ENCODE measurements at places on chromosomes 1 and 21. TPM values are rescaled to one million over a fixed set of nuclear protein-coding genes. Genes with fewer than 3 reads are reported as not detected.

Gene INTS7
- 17.1 TPM for total RNA-seq

Gene ALPL
- total RNA-seq = 123 TPM

DNA sequence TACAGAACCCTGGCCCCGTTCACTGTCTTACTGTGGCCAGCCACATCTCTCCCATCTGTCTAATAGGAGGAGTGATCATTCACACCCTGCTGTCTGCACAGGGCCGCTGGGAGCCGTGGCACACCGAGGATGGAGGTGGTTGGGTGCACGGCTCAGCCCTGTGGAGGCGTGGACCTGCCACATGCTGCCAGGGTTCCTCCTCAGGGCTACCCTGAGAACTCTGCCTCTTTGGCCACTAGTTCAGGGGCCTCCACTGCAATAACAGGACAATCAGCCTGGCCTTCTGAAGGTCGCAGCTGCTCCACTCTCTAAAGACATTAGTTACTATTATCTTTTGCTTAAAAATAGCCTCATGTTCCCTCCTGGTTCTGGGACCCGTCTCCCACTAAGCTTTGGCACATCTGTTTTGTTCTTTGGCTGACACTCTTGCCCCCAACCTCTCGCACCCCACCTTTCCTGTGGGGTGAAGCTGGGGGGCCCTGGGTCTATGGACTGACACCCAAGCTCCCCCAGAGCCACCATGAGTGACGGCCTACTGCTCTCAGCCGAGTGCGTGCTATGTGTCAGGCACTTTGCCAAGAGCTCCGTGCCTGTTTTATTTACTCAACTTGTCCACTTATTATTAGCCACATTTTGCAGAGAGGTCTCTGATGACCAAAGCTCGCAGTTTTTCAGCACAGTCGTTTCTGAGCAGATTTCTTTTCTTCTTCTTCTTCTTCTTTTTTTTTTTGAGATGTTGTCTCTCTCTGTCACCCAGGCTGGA is 66.3 kb downstream of the ARHGEF10L start:
- DNase-seq = peak; percentile 65

DNA sequence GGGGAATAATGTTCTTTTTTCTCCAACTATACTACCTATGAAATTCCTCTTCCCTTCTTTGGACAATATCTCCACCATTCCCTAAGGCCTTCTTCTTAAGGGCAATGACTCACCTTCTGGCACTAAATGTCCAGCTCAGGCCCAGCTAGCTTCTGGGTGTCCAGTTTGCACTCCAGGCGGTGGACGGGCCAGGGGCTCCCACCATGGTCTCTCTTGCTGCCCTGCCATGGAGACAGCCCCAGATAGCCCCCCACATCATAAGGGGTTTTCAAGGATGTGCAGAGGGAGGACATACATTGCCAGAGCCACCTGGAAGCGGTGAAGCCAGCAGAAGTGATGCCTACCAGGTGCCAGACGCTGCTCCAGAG is 43.8 kb downstream of the C1orf198 start:
- no peak for DNase-seq

All from lower lobe of right lung (tissue), 2 donors.